A673 (cell line): ENCODE measurements at places on chromosomes 3 and 15.
A peak's percentile ranks its signal among the peaks of the same experiment; 100 is the strongest.

- DNase-seq: no peak
These were observed 667.2 kb upstream of the NAALADL2 start for GRCh38 chr3:174191895-174192294.

DNA sequence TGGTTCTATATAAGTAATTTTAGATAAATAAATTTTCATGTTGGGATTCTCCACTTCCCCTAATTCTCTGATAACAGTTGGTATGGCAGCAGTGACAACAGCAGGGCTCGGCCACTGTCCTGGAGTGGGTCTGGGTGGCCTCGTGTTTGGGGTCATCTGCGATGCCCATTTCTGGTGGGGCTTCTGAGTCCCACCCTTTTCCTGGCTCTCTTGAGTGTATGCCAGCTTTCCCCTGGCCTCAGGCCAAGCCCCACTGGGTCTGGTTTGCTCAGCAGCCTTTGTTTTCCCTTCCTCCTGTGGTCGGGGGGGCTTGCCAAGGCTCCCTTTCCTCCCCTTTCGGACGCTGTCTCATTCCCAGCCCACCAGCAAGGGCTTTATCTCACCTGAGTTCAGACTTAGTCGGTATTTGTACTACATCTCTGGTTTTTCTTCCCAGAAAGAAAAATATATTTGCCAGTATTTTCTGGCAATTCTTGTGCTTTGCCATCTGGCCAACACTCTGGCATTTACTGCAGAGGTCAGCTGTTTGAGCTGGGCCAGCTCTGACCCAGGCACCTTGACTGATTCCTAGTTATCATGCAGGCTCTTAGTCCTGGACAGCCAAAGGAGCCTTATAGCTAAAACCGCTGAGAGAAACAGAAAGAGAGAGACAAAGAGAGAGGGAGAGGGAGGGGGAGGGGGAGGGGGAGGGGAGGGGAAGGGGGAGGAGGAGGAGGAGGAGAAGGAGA, 35.2 kb downstream of the MYZAP start:
- no peak for DNase-seq

GRCh38 chr3:34842706-34843480, 796.4 kb upstream of the ARPP21 start:
- peak; percentile 46 for DNase-seq

GRCh38 chr15:80264031-80264430, 12.0 kb upstream of the CTXND1 start:
- DNase-seq: no peak

DNA sequence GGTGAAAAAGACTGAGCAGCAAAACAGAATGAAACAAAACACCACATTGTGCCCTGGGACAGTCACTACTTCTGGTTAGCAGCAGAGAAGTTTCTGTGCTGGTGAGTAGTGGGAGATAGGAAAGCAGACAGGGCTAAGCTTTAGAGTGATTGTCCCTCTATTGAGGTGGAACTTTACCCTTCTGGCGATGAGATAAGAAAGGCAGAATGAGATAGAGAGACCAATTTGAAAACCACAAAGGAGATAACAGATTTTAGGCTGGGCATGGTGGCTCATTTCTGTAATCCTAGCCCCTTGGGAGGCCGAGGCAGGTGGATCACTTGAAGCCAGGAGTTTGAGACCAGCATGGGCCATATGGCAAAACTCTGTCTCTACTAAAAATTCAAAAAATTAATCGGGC, 208.5 kb downstream of the TBL1XR1 start:
- DNase-seq: no peak

DNA sequence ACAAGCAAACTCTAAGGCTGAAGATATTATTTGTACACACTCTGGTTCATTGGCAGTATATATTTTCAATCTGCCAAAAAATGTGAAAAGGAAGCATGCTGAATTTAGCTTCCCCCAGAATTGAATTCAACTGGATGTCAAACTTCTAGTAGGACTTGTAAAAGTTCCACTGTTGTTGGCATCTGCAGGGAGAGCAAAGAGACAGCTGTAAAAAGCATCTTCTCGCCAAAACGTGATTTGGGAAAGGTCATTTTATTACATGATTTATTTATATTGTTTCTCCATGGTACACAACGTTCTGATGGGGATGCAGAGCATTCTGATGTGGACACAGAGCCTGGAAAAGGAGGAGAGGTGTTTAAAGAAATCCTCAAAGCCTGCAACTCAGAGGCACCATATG, 196.7 kb upstream of the ADAMTS9 start:
- no peak for DNase-seq

- DNase-seq: no peak
These were observed 283.0 kb upstream of the WNT5A start for GRCh38 chr3:55770077-55770476.

DNA sequence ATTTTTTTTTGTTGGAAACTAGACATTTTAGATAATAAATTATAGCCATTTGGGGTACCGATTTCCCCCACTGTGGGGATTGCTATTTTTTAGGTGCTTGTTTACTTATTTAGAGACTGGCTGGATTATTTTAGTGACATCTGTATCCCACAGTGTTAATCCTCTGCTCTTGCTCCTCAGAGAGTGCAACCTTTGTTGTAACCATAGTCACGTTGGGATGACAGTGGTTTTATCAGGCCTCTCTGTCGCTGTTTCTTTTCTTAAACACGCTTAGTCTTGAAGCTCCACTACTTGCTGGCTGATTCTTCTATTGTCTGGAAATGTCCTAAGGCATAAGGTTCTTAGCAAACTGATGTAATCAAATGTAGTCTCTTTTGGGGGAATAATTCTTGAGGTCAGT, 451.6 kb upstream of the SEMA6D start:
- DNase-seq: no peak

- no peak for DNase-seq
These were observed 4.8 kb downstream of the VWA5B2 start for GRCh38 chr3:184234224-184234623.

DNA sequence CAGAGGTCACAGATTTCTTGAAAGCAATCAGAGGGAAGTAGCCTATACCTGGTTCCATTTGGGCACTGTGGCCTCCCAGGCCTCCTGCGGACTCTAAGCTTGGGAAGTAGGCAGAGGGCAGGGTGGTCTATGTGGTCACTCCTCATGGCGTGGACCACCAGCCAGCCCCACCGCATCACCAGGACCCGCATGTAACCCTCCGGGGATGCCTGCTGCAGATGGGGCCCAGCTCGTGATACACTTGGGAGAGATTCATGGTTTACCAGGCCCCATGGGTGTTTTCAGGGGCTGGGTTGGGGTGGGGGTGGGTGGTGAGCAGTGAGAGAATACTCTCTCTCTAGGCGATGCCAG, 123.7 kb downstream of the ASB7 start:
- no peak for DNase-seq

DNA sequence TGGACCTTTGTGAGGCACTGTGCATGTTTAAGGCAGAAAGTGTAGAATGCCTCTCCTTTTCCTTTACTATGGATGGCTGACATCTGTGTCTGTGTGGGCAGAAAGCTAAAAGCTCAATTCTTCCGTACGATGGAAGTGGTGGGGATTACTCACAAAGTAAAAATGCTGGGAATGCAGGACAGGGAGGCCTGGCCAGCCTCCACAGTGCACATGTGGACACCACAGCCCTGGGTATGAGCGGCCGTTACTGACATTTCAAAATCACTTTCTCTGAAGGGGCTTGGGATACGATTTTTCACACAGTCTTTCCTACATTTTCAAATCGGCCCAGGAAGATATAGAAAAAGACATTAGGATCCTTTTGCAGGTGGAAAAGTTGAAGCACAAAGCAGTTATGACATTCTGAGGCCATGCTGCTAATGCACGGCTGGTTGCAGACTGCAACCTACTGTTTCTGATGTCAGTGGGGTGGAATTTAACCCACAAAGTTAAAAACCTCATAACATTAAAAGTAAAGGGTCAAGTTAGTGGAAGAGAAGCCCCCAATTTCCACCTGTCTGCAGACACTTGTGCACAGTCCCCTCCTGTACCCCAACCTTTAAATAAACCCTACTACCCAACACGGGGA, 27.9 kb downstream of the EHD4 start:
- DNase-seq: peak; percentile 67

DNA sequence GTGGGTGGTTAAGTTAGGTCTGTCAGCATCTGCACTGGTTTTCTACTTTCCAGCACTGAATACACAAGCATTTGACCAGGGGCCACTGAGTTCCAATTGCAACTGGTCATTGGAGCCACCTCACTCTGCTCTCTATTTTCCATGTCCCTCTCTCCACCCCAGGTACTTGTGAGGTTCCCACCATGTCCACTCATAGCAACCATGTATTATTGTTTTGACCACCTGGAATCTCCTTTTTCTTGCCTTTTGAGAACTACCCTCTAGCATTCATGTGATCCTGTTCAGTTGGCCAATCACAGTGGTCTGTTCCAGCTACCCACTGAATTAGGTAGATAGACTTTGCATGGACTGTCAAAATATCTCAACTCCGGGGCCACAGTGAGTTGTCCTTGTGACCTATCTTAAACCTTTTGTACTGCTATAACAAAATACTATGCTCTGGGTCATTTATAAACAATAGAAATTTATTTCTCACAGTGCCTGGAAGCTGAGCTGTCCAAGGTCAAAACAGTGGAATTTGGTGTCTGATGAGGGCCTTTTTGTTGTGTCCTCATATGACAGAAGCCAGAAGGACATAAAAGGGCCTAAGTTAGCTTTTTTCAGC, 20.2 kb upstream of the TM4SF18 start:
- DNase-seq: no peak

GRCh38 chr3:15797642-15798303, at the start of gene ANKRD28:
TSS of gene ANKRD28 (minus strand) at chr3:15797979. CDS start at chr3:15796521, 1,458 bp downstream.
- peak; percentile 75 for DNase-seq

GRCh38 chr3:5254281-5255048, 67.0 kb downstream of the EDEM1 start:
- DNase-seq: no peak
